ENCODE measurements at places on chromosomes 1 and 21.
A peak's percentile ranks its signal among the peaks of the same experiment; 100 is the strongest.

DNA sequence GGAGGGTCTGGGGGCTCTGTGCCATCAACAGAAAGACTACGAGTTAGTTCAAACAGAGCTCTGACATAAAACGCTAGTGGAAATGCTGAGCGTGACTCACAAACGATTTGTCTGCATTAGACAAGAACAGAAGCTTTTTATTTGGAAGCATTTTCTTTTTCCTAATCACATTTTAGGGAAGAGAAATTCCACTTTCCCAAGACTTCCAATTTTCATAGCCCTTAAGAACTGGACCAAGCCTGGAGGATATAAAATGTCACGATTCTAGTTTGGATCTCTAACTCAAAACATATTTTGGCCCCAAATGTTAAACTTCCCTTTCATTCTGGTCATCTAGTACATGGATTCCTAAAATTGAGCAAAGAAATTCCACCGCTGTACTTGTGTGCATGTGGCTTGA lies 320.0 kb downstream of the PCP4 start:
- DNase-seq: no peak

GRCh38 chr1:162690672-162691434 lies 58.6 kb downstream of the DDR2 start:
- peak; percentile 59 for DNase-seq

DNA sequence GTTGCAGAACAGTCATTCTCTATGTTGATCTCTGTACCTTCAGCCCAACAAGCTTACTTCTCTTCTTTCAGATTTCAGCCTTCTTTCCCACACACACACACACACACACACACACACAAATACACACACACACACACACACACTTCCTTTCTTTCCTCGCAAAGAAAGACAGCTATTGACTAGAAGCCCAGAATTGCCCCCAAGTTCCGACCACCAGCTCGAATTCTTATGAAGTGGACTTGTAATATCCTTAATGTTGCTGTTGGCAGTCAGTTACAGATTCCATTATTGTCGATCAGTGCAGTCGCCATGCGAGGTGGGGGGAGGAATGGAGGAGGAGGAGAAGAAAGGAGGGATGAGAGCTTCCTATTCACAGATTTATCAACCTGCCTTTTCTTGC lies 125.5 kb downstream of the CLEC20A start:
- DNase-seq: no peak

DNA sequence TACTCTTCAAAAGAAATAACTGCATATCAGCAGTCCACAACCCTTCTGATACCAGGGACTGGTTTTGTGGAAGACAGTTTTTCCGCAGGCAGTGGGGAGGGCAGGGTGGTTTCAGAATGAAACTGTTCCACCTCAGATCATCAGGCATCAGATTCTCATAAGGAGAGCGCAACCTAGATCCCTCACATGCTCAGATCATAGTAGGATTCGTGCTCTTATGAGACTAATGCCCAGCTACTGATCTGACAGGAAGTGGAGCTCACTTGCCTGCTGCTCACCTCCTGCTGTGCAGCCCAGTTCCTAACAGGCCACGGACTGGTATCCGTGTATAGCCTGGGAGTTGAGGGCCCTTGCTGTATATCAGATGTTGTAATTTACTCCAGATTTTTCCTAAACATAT lies 11.5 kb downstream of the RO60 start:
- no peak for DNase-seq

- no peak for DNase-seq
Observed at GRCh38 chr1:15748264-15748663, 6.0 kb downstream of the TMEM82 start.

DNA sequence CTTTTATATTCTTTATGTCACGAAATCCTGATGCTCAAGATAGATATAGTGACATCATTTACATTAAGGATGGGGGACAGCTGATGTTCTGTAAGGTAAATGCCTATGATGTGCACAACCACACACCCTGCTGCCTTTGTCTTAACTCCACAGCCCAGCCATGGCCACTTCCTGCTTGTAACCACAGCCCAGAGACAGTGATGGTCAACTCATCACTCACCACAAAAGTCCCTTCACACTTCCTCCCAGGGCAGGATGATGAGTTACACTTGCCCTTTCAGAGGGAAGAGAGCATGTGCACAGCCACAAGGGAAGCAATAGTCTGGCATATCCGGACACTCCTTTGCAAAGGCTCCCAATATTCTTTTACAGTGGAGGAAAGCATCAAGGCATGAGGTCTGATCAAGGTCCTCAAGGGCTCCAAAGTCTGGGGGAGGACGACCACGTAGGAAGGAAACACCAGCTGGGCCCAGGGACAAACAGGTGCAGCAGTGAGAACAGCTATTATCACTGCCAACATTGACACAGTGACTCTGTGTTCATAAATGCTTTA lies 53.8 kb downstream of the PLPP3 start:
- no peak for DNase-seq

GRCh38 chr1:66532798-66533783 lies 862 bp upstream of the SGIP1 start:
- no peak for DNase-seq

- DNase-seq: peak; percentile 29
Observed at GRCh38 chr1:147717706-147718097, 42.7 kb downstream of the GJA5 start.

GRCh38 chr1:248782416-248783141 lies 27.0 kb upstream of the LYPD8 start:
- DNase-seq: no peak

DNA sequence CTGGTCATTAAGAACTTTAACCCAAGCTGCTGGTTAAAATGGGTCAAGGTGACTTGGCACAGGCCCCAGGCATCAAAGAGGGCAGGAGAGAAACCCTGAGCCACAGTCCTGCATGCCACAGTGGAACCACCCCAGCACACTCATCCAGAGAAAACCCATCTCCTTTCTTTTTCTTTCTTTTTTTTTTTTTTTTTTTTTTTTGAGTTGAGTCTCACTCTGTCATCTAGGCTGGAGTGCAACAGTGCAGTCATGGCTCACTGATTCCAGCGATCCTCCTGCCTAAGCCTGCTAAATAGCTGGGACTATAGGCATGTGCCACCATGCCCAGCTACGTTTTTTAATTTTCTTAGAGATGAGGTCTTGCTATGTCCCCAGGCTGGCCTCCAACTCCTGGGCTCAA lies 109.2 kb upstream of the RAB4A start:
- DNase-seq: no peak

- peak; percentile 90 for DNase-seq
Observed at GRCh38 chr1:26771643-26772321, 16.0 kb upstream of the PIGV start.

- peak; percentile 40 for DNase-seq
Observed at GRCh38 chr21:42974832-42975820, 764 bp downstream of the PKNOX1 start.

Data from PC-9 (cell line).